ENCODE measurements at places on chromosomes 4 and X. TPM values are rescaled to one million over a fixed set of nuclear protein-coding genes. Genes with fewer than 3 reads are reported as not detected.

- DNase-seq, result no peak
These were observed 137.0 kb downstream of the RBM47 start for GRCh38 chr4:40492691-40493090.

GRCh38 chrX:45557387-45557786, 356.7 kb upstream of the DIPK2B start:
- no peak for DNase-seq

GRCh38 chrX:71859637-71860036, 51.0 kb upstream of the NHSL2 start:
- DNase-seq, result peak; percentile 3

DNA sequence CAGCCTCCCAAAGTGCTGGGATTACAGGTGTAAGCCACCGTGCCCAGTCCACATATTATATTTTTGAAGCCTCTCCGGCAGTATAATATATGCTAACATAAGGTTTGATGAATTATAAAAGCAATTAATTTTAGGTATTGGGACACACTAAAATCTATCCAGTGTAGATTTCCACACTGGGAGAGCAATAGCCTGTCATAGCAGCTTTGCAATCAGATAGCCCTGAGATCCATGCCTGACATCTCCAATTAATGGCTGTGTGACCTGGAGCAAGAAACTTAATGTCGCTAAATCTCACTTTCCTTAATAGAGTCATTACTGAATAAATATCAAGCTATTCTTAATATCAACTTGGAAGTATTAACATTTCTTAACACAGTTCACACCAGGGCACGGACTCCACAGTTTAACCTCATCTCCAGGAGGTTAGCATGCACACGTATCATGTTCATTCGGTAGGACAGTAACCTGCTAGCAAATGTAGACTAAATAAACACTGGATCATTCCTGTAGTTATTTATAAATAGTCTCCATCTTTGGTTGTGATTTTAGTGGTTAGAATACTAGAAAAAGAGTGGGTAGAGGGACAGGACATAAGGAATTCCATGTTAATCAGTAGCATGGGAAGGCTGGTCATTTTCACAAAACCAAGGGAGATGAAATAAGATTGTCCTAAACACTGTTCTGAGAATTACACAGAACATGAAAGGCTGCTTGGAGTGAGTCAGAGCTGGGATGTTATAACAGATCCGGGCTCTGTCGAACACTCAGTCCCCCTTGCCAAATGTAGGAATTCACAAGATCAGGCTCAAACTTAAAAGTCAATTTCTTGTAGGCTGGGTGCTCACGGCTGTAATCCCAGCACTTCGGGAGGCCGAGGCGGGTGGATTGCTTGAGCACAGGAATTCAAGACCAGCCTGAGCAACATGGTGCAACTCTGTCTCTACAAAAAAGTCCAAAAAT, 254.7 kb downstream of the PALLD start:
- DNase-seq, result no peak

ADH1A gene
- total RNA-seq, result not detected

IGSF1 gene
- total RNA-seq, result not detected

GRCh38 chr4:121360495-121360894, 20.3 kb downstream of the QRFPR start:
- no peak for DNase-seq

PDCL2 gene
- total RNA-seq, result not detected

DNA sequence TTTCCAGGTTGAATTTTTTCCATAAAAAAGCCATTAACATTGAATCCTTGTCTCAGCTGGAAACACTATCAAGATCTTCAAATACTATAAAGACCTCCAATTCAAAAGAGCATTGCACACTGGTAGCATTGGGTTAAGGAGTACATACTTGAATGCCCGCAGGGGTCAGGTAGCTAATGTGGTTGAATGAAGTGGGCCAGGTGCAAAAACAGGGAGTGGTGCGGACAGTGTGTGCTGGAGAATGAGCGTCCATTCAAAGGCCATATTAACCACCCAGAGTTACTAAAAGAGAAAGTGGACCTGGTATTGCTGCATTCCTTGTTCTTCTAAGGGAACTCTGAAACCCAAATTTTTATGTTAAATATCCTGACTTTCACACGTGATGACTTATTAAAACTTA, 91.6 kb downstream of the NYX start:
- no peak for DNase-seq

GRCh38 chr4:6902318-6903042, 7.1 kb upstream of the TBC1D14 start:
- DNase-seq, result no peak

GRCh38 chr4:1512738-1513660, 106.8 kb upstream of the NKX1-1 start:
- peak; percentile 39 for DNase-seq

- DNase-seq, result no peak
These were observed 38.1 kb downstream of the LAMTOR3 start for GRCh38 chr4:99856166-99856565.

- DNase-seq, result no peak
These were observed 301.2 kb downstream of the MAPK10 start for GRCh38 chr4:86058621-86059020.

DNA sequence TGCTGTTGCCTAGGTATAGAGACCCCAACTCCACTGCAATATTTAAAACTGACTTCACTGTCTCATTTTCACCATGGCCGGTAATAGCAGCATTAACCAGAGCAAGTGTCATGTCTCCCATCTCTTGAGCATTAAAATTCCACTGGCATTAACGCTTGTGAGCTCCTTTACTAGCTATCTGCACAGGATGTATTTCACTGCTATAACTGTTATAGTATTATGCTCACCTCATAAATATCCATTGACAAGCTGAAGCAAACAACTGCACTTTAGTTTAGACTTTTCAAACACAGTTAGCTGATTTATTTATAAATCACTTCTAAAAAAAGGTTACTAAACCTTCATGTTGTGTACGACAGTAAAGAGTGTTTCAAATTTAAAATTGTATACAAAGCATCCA, 157.8 kb downstream of the ANTXR2 start:
- DNase-seq, result no peak

- DNase-seq, result no peak
These were observed 36.2 kb downstream of the EGFL6 start for GRCh38 chrX:13605611-13606010.

DNA sequence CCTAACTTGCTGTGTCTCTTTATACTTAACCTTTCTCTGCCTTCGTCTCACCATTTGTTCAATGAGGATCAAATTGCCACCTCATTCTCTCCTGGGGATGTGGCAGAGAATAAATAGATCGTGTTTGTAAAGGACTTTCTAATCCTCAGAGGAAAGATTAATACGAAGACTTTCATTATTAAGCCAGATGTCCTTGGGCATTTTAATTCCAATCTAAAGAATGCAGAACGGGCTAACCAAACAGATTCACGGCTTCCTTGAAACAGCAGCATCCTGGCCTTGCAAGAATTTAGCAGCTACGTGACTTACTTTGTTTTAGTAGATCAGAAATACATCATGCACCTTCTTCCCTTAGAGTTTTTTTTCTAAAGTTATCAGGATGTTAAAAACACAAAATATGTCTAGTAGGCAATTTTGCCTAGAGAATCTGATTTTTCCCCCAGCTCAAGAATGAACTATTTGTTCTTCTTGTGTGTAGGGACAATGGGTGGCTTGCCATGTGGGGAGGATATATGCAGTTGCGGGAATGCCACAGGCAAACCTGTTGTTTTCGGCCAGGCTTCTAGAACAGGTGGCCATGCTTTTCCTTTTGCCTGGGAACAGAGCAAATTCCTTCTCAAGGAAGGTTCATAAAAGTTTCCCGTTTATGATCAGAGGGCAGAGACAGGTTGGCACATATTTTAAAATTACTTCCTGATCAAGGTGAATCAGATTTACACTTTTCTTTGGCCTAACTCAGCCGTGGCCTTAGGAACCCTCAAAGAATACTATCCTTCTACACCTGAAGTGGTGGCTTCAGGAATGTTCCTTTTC, 3.0 kb downstream of the MID1 start:
- no peak for DNase-seq

SLC38A5 gene
- total RNA-seq, result 8.1 TPM

- DNase-seq, result no peak
These were observed 223.9 kb upstream of the VEGFC start for GRCh38 chr4:177016541-177017141.

- no peak for DNase-seq
These were observed 17.9 kb downstream of the PDHA2 start for GRCh38 chr4:95857761-95858160.

DNA sequence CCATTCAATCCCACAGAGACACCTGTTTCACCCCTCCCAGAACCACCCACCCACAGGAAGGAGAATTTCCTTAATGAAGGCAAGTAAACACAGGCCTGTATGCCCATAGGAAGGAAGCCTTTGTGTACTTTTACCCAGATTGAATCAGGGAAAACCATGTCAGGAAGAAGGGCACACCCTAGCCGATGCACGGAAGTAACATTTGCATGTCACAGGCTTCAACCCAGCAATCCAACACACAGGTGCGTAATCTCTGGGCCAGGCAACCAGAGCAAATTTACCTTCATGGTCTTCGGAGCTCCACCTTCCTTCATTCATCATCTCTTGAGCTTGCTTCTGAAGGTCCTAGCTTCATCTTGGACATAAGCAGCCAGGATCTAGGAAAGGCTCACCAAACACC, 206.3 kb downstream of the SHROOM3 start:
- DNase-seq, result no peak
